ENCODE measurements at places on chromosomes 3 and 15.

- DNase-seq = no peak
Observed at GRCh38 chr3:50620820-50621219, 3.9 kb downstream of the MAPKAPK3 start.

GRCh38 chr3:123489400-123490004, 40.6 kb upstream of the ADCY5 start:
- peak; percentile 56 for DNase-seq

DNA sequence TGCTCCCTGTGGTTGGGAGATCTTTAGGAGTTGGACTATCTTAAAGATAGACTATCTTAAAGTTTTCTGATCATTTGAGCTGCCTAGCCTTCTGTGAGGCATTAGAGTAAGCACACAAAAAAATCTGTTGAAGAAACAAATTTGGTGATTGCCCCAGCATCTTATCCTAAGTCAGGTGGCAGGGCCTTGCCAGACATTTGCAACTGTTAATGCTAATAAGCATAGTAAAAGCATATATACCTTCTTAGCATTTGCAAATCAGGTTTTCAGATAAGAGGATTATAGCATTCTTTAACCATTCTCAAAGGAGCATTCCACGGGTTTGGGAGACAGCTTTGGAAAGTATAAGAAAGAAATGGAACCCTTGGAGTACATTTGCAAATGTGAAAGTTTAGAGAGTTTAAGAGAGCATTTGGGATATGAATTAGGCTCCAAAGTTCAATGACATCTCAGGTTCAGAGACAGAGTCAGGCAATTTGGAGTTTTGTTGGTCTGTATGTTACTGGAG, 61.0 kb downstream of the SEMA6D start:
- no peak for DNase-seq

- no peak for DNase-seq
Observed at GRCh38 chr15:36992454-36992853, 107.9 kb downstream of the MEIS2 start.

DNA sequence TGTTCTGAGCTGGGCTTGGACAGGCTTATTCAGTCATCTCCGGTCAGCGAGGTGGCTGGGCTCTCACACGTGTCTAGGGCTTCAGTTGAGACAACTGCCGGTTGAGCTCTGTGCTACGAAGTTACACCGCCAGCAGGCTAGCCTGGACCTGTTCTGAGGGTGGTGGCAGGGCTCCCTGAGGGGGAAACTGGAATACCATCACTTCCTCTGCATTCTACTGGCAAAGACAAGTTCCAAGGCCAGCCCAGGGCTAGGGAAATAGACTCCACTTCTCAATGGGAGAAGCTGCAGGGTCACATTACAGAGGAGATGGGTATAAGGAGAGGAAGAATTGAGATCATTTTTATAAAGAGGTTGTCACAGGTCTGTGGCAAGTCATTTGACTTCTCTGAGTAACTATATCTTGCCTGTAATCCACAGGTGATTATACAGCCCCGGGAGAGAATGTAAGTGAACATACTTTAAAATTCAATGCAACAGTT, 106.8 kb upstream of the IL12A start:
- no peak for DNase-seq

GRCh38 chr3:172271386-172271976, 176.8 kb downstream of the GHSR start:
- DNase-seq = no peak

GRCh38 chr3:1766384-1766783, 332.3 kb upstream of the CNTN4 start:
- DNase-seq = no peak

DNA sequence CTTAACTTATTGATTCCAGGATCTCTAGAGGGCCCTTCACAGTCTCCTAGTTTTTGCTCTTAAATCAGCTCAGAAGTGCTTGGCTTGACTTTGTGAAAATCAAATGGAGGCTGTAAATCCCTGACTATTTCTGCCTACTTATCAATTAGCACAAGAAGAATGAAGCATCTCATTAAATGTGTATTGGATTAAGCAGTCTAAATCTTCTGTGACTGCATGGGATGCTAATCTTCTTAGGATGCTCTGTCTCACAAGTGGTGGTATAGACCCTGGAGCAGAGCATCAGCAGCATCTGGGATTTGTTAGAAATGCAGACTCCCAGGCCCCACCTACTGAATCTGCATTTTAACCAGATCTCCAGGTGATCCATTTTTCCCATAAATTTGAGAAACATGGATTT, 488.7 kb downstream of the AGBL1 start:
- no peak for DNase-seq

- DNase-seq = no peak
Observed at GRCh38 chr15:69693059-69693458, 240.4 kb downstream of the RPLP1 start.

- no peak for DNase-seq
Observed at GRCh38 chr3:102904629-102905028, 469.8 kb downstream of the ZPLD1 start.

GRCh38 chr15:45921376-45921775, 286.5 kb downstream of the SQOR start:
- no peak for DNase-seq

- no peak for DNase-seq
Observed at GRCh38 chr3:128503751-128504532, 10.9 kb upstream of the GATA2 start.

GRCh38 chr3:172685331-172686214, 25.3 kb downstream of the NCEH1 start:
- no peak for DNase-seq

- no peak for DNase-seq
Observed at GRCh38 chr15:68678746-68679145, 100.0 kb downstream of the CORO2B start.

DNA sequence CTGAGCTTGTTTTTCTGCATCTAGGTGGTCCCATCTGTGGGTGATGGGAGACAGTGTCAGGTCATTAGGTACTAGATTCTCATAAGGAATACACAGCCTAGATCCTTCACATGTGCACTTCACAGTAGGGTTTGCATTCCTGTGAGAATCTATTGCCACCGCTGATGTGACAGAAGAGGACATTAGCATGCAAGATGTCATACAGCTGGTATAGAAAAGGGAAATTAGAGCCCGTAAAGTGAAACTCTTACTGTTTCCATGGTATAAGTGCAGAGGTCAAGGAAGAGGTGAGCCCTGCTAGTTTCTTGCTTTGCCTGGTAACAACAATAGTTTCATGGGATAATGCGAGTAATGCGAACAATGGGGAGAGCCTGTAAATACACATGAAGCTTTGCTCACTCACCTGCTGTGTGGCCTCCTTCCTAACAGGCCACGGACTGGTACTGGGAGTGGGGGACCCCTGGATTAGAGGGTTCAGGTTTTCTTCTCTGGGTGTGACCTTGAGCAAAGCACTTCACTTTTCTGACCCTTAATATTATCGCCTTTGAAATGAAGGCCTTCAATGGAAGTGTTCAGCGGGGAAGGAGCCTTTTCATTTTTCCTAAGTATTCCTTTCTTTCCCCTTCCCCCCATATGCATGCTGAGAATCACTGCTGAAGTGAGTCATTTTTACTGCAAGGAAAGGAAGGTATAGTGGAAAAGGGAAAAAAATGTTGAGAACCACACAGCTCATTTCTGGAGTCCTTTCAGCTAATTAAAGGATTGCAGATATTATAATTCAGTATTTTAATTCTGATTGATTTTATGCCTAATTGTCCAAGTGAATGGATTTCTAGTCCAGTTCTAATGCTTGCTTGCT, 286.4 kb downstream of the UBE2E2 start:
- no peak for DNase-seq

GRCh38 chr3:153595186-153595815, 433.3 kb downstream of the RAP2B start:
- DNase-seq = peak; percentile 61

GRCh38 chr15:48929661-48930060, 34.1 kb downstream of the SHC4 start:
- DNase-seq = no peak

GRCh38 chr3:18723206-18723810, 298.2 kb upstream of the SATB1 start:
- no peak for DNase-seq

DNA sequence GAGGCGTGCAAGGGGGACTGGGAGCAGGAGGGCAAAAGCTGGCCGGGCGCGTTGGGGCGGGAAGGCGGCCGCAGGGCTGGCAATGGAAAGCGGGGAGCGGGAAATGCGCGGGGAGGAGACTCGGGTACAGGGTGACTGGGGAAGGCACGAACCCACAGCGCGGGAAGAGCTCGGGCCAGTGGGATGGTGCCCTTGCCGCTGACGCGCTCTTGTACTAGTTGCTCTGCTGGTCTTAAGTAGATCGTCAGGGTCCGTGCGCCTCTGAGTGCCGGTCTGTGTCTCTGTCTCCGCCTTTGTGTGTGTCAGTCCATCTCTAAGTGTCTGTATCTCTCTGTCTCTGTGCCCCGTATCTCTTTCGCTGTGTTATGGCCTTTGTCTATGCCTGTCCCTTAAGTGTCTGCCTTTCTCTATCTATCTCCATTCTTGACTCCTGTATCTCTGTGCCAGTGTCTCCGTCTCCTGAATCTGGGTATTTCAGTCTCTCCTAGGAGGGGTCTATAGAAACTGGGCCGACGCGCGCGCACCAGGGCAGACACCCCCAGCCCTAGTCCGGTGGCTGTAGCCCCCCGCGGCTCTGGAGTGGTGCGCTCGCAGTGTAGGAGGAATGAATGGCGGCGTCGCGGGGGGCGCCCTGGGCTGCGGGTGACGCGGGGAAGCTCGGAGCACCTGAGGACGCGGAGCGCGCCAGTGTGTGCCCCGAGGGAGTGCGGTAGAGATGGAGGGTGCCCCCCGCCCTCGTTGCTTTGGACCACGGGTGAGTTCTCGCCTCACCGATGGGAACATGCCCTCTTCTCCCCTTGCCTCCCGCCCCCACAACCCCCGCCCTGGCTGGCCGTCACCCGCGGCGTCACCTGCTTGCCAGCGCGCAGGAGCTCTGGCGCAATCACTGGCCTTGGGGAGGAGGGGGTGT, 756 bp upstream of the CAMK2N2 start:
- peak; percentile 57 for DNase-seq

DNA sequence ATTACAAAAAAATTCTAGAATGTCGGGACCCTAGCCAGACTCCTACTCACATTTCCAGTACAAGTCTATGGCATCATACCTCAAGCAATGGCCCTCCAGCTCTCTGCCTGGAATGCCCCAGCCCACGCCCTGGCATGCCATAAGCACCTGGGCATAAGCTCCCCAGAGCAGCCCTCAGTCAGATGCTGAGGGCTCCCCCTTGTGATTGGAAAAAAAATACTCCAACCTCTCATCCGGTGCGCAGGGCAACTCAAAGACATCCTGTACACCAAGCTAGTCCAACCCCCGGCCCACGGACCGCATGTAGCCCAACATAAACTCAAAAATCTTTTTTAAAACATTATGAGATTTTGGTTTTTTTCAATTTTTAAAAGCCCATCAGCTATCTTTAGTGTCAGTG, 115.4 kb downstream of the NEK10 start:
- DNase-seq = peak; percentile 39

Measured in H4 (cell line).